ENCODE measurements at places on chromosomes 1 and 21.

DNA sequence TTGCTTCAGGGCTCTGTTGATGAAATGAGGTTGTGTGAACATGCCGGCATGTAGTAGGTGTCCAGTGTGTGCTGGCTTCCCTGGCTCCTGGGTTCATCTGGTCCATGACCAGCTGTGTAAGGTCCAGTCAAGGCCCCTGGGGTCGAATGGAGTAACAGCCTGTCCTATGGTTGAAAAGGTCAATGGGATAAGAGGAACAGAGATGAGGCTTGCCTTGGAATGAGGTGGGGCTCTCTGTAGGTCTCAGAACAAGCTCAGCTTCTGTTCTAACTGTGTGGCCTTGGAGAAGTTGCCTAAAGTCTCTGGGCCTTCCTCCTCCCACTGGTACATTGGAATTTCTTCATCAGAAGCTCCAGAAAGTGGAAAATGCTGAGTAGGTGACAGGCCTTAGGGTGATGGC is 26.6 kb downstream of the RPS6KA1 start:
- DNase-seq, result no peak

DNA sequence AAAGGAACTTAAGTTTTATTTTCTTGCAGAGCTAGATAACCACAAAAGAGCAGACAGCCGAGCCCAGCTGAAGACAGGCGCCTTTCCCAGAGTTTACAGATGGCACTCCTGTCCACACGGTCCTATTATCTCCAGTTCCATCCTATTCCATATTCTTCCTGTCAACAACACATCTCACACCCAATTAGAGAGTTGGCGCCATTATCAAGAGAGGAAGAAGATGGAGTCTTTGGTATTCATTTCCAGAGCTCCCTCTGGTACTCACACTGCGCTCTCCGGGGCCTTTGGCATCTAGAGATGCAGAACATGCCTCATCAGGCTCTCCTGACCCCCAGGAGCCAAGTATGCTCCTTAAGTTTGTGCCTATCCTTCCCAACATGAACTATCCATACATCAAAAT is 43.3 kb upstream of the SIPA1L2 start:
- DNase-seq, result no peak

DNA sequence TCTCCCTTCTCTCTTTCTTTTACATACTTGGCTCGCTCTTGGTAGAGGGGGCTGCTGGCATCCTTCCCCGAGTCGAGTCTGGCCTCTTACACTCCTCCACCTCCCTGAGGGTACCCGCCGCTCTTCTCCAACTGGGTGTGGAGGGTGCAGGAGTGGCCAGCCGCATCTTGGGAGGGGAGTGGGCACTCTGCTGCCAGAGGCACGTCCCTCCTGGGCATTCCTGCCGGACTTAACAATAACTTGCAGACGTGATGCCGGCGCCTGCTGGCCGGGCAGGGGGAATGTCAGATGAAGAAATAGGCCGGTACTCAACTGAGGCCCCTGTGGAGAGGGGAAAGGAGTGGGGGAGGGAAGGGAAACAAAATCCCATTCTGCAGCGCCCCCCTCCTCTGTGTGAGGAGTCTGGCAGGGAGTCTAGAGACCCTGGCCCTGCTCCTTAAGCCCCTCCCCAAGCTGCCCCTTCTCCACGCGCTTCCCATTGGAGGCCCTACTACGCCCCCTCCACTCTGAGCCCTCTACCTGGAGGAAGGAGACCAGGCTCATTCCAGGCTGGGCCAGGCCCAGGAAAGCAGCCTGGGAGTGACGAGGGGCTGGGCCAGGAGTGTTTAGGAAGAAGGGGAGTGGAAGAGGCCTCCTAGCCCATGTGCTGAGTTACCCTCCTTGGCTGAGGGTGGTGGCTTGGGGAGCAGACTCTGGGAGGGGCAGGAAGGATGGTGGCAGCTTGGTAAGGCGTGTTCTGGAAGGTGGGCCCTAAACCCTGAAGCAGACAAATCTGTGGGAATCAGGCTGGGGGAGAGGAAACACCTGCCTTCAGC is 1.8 kb downstream of the ATP2B4 start:
- DNase-seq, result no peak

DNA sequence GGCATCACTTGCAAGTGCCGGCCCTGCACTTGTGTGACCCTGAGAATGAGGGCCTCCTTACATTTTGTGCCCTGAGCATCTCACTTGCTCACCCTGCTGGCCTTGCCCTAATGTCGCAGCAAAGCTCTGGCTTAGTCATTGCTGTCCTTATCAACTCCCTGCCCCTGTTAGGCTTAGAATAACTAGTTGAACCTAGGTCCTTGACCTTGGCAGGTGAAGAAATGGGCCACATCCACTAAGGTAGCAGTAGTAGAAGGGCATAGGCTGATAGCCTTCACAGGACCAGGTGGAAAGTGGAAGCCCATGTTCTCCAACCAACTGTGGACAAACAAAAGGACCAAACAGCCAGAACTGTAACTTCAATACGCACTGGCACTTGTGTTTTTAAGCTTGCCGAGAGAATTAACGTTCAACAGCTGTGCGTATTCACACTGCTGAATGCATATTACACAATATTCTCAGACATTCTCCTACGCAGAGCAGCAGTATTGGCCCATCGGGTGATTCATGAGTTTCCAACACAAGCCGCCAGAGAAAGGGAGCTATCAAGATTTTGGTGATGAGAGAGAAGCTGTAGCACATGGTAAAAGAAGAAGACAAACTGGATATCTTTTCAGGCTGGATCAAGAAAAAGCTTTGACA is 27.7 kb upstream of the PTGFRN start:
- no peak for DNase-seq

DNA sequence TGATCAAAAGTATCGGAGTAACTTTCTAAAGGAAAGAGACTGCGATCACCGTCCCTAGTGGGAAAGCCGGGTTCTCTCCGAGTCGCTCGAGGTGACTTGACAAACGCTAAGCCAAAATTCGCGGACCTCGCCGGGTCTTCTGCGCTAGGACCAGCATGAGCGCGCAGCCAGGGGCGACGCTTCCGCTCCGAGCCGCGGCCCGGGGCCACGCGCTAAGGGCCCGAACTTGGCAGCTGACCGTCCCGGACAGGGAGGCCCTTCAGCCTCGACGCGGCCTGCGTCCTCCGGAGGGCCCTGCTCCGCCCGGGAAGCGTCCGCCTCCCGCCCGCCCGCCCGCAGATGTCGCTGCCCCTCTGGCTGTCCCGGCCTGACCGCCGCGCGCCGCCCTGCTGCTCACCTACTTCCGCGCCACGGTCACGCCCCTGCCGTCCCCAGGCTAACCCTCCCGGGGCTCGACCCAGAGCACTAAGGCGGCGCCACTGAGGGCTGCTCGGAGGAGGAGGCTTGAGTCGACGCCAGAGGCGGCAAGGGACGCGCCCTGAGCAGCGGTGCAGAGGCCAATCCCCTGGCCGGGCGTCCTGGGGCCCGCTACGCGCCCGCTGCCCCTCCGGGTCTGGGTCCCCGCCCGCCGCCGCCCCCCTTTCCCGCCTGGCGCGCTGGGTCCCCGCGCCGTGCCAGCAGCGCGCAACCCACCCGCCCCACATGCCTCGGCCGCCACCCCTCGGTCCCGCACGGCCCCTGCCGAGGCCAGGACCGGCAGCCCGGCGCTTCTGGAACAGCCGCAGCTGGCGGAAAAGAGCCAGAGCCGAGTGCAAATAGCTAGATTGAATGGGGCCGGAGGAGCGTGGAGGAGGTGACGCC is 896 bp upstream of the DUSP10 start:
- DNase-seq, result peak; percentile 82

GRCh38 chr21:27246741-27247140 is 279.9 kb upstream of the ADAMTS5 start:
- DNase-seq, result no peak

- DNase-seq, result no peak
Observed at GRCh38 chr1:206962272-206962671, 8.0 kb downstream of the FCAMR start.

GRCh38 chr1:35394386-35394785 is 125.9 kb downstream of the ZMYM4 start:
- DNase-seq, result no peak

DNA sequence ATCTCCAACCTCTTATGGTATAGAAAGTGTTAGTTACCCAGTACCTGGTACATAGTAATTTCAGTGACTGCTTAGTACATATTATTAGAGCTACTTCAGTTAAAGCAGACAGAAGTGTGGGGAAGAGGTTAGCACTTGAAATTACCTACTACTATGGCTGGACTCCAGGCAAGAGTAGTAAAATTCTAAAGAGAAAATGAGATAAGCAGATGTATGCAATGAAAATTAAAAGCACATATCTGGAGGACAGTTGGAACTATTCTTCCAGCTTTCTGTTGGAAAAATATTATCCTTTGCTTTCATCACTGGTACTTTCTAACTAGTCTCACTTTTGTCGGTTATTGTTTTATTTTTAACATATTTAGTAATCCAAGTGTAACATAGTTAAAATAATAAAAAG is 23.7 kb downstream of the DHX9 start:
- DNase-seq, result no peak

DNA sequence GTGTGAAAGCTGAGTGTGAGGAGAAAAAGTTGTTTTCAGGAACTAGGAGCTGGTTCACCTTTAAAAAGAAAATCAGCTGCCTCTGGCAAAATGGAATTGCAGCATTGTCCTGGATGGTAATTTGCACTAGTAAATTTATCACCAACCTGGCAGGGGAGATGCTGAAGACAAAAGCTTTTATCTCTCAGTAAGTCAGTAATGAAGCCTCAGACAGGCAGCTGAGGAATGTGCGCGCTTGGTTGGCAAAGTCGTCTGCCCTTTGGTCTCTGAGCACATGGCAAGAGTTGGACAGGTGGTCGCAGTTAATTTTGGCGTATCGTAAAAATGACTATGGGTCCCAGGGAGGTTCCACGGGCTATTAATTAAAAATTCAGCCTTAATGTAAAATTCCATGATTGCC is 131.9 kb downstream of the BACH1 start:
- DNase-seq, result no peak

DNA sequence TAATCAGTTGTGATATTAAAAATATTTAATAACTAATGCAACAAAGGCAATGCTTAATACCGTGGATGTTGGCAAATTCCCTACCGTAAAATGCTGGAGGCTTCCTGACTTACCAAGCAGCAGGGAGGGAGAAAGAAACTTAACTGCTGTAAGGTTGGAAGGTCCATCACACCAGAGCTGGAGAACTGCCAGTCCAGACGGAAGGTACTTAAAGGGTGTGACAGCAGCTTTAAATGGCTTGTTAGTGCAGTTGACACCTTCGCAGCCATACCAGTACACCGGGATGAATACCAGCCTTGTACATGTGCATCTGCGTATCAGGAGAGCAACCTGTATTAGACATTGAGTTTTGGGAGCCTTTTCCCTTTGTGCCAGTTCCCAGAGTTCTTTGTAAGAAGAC is 269.5 kb upstream of the NCAM2 start:
- no peak for DNase-seq

DNA sequence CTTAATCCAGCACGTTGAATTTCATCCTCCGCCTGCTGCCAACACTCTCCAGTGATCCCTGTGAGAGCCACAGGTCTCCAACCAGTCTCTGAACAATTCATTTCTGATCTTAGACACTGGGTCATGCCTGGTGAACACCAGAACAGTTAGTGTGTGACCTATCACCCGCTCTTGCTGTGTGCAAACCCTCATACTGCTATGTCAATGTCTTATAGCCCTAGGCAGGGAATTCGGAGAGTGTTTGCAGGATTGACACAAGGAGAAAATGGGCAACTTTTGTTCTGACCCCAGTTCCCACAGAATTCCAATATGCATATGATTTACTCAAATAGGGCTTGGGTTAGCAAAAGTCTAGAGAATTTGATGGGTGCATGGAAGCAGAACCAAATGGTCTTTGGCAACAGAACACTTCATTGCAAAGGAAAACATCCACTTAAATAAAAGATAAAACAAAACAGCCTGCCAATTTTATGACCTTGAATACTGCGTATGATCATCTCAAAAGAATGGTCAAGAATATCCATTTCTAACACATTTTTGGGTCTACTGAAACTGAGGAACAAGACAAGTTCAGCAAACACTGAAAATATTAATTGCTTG is 23.0 kb upstream of the GUCA2B start:
- no peak for DNase-seq

DNA sequence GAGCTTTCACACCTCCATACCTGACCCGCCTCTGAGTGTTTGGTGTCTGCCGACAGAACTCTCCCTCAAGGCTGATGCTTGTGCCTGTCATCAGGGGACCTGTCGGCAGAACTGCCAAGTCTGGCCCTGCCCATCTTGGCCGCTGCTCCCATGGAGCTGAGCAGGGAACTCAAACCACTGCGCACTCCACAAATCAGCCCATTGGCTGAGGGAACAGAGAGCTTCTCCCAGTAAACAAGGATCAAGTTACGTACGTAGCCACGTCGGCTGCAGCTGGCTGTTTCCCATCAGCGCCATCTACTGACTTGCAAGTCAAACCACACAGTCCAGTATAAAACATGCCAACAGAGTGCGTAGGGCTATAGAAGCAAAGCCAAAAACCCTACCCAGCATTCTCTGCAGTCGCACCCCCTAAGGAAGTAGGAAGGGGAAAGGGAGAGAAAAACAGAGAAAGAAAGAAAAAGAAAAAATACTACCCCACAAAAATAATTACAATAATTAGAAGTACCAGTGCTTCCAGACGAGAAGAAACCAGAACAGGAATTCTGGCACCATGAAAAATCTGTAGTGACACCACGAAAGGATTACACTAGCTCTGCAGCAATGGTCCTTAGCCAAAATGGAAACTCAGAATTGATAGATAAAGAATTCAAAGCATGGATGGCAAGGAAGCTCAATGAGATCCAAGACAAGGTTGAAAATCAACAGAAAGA is 13.1 kb downstream of the KRTAP13-1 start:
- no peak for DNase-seq

GRCh38 chr1:25469177-25469576 is 38.5 kb downstream of the MACO1 start:
- DNase-seq, result no peak

DNA sequence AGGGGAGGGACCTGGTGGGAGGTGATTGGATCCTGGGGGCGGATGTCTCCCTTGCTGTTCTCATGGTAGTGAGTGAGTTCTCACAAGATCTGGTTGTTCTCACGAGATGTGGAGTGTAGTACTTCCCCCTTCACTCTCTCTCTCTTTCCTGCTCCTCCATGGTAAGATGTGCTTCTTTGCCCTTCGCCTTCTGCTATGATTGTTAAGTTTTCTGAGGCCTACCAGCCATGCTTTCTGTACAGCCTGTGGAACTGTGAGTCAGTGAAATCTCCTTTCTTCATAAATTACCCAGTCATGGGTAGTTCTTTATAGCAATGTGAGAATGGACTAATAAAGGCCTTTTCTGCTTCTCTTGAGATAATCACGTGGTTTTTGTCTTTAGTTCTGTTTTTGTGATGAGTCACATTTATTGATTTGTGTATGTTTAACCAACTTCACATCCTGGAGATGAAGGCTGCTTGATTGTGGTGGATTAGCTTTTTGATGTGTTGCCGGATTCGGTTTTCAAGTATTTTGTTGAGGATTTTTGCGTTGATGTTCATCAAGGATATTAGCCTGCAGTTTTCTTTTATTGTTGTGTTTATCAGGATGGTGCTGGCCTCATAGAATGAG is 45.5 kb downstream of the RABGAP1L start:
- no peak for DNase-seq

DNA sequence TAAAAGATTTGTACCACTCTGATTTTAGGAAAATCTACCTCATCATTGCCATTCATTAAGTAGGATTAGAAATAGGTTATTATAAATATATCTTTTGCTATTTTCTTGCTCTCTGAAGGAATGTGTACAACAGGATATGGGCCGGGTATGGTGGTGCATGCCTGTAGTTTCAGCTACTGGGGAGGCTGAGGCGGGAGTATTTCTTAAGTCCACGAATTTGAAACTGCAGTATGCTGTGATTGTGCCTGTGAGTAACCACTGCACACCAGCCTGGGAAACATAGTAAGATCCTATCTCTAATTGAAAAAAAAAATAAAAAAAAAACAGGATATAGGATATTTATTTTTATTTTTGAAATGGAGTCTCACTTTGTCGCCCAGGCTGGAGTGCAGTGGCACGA is 50.0 kb downstream of the CLIC4 start:
- DNase-seq, result no peak

GRCh38 chr21:15631342-15631741 is 98.4 kb upstream of the USP25 start:
- DNase-seq, result no peak

Measured in effector memory CD8-positive, alpha-beta T cell (primary cell).